ENCODE measurements at places on chromosomes 11 and 22.
A peak's percentile ranks its signal among the peaks of the same experiment; 100 is the strongest.

GRCh38 chr22:42742940-42743339, 22.3 kb upstream of the A4GALT start:
- DNase-seq: no peak

DNA sequence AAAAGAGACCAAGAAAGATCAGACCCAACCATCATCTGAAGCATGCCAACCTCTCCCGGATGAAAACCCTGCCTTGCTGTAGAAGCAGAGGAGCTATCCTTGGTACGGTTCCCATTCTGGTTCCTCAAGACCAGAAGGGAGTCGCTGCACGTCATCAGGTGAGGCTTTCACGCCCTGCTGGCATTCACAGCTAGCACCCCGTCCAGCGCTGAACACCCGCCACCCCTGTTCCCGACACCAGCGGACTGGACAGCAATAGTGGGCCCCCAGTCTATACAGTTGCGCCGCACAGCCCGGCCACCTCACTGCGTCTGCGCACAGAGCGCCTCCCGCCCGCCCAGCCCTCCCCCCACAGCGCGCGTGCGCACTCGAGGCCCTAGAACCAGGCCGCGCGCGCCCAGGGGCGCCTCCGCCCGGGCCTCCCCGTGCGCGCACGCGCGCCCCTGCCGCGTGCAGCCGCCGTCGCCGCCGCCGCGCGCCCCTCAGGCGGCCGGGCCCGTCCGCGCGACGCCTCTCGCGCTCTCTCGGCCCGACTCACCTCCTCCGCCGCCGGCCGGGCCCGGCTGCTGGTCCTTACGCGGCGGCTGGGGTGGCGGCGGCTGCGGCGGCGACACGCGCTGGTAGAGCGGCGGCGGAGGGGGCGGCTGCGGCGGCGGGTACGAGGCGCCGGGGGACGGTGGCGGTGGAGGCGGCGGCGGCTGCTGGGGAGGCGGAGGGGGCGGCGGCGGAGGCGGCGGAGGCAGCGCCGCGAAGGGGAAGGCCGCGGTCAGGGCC, 706 bp downstream of the SF1 start:
- peak; percentile 72 for DNase-seq

DNA sequence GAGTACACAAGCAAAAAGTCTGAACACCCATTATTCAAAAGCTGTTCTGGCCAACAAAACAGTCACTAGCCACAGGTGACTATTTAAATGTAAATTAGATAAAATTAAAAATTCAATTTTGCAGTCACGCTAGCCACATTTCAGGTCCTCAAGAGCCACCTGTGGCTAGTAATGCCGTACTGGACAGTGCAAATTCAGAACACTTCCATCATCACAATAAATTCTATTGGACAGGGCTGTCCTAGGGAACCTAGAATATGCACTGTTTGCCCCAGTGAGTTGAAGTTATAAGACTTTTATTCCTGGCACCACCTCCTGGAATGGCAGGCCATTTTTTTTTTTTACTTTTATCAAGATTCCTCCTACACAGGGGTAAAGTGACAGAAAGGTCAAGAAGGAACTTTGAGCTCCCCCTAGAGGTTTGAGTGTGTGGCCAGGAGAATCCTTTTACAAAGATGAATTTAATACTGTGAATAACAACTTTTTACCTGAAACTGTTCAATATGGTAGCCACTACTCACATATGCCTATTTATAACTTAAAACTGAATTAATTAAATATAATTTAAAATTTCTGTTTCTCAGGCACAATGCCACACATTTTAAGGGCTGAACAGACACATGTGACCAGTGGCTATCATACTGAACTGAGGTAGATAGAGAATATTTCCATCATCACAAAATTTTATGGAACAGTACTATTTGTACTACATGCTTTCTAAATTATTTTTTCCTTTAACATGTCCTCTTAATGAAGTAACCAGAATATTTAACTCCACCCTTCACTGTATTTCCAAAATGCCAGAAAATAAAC, 6.5 kb downstream of the MSANTD2 start:
- peak; percentile 26 for DNase-seq

DNA sequence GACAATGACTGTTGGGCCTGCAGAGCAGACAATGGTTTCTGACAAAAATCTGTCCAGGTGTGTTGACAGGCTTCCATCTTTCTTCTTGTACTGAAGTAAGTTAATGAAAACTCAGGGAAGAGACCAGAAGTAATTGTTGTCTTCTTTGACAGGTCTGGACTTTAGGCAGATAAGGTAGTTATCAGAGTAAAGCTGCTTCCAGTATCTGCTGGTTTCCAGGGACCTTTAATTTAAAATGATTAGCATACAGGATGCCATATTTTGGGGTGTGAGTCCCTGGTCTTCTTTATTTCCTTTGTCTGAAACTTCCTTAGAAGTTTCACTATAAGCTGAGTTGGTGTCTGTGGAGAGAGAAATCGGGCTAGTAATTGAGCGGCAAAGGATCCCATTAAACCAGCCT, 1.4 kb downstream of the TMX2 start:
- no peak for DNase-seq

DNA sequence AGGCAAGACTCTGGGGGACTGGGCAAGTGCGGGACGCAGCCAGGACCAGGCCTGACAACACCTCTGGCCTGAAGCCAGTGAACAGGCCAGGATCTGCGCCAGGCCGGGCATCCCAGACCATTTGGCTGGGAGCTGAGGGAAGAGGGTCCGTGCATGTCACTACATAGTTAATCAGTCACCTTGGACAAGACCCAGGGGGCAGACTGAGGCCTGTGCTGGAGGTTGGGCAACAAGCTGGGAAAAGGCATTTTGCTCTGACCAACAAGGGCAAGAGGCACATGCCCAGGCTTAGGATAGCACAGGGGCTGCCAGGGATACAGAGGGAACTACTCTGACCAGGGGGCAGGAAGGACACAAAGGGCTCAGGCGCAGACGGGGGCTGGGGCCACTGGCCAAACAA, 7.0 kb upstream of the CHADL start:
- no peak for DNase-seq

DNA sequence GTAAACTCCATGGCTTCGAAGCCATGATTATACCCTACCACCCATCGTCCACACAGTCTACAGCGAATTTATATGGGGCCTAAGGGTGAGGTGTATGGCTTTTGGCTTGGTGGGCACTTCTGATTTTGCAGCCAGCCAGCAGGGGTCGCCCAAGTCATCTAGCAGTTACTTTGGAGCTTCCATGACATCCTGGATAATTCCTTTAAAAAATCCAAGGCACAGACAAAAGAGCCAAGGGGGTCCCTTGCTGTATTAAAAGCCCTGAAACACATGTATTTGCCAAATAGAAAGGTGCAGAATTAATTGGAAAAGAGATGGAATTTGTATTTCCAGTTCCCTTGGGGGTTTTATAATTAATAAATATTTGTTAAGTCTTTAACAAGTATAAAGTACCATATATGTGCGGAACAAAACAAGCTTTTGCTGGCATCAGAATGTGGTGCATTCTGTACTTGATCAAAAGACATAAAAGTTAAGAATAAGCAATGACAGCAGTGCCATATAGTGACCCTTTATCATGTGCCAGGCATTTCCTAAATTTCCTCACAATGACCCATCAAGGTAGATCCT, 132.8 kb upstream of the PITPNB start:
- no peak for DNase-seq

DNA sequence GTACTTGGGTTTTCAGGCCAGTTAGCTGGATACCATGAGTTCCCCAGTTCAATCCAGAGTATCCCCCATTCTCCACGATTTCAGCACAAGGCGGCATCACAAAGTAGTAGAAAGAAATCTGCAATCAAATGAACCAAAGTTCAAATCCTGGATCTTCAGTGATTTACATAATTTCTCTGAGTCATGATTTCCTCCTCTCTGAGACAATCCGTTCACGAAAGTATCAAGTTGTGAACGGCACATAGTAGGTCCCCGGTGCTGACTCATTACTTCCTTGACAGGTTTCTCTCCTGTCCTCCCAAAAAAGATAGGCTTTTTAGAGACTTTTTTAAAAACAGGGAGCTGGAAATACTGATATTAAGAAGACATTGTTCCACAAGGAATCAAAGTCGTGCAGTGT, 69.1 kb upstream of the AKIP1 start:
- no peak for DNase-seq

Data from HL-60 (cell line).